ENCODE measurements at places on chromosomes 4 and X.
A peak's percentile ranks its signal among the peaks of the same experiment; 100 is the strongest.

DNA sequence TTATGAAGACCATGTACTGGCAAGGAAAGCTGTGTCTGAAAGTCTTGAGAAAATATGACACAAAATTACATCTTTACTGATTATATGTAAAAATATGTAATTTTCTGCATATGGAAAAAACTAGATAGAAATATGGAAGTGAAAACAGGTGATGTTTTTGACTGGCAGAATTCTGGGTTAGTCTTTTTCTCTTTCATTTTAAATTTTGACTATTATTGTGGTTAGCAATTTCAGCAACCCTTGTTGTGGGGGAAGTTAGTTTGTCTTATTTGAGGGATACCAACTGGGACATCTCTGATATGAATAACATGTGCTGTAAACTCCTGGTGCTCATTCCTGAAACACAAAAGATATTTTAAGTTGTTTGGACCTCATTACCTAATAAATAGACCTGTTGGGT, 49.9 kb upstream of the CPEB2 start:
- no peak for DNase-seq

GRCh38 chrX:110698696-110699095, 96.9 kb downstream of the CHRDL1 start:
- DNase-seq = no peak

DNA sequence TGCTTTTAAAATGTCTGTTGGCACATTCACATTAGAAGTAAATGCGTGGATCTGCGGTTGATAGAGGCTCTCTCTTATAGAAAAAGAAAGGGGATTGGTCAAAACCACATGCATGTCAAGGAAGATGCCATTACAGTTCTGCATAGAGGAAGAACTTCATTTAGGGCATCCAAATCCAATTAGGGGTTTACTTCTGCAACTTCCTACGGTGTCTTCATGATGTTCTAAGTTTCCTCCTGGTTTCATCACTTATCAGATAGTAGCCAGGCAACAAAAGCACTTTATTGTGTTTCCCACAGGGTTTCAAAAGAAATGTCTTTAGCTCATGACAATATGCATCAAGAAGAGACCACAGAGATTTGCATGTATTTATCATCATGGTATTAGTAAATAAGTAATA, 136.0 kb upstream of the HPGD start:
- no peak for DNase-seq

DNA sequence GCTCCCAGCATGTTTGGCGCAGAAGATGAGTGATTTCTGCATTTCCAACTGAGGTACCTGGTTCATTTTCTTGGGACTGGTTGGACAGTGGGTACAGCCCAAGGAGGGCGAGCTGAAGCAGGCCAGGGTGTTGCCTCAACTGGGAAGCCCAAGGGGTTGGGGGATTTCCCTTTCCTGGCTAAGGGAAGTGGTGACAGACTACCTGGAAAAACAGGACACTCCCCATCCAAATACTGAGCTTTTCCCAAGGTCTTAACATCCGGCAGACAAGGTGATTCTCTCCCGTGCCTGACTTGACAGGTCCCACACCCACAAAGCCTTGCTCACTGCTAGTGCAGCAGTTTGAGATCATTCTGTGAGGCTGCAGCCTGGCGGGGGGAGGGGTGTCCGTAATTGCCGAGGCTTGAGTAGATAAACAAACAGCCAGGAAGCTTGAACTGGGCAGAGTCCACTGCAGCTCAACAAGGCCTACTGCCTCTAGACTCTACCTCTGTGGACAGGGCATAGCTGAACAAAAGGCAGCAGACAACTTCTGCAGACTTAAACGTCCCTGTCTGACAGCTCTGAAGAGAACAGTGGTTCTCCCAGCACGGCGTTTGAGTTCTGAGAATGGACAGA, 307.7 kb upstream of the ARSJ start:
- DNase-seq = no peak

- DNase-seq = peak; percentile 44
Measured at GRCh38 chrX:101051549-101052302, at the start of gene TRMT2B. TSS of gene TRMT2B (minus strand) at chrX:101052111. CDS start at chrX:101042289, 9,822 bp downstream.

GRCh38 chr4:12458621-12459020, 1025.5 kb downstream of the RAB28 start:
- no peak for DNase-seq

GRCh38 chrX:267771-268261, 13.4 kb upstream of the PLCXD1 start:
- DNase-seq = no peak

DNA sequence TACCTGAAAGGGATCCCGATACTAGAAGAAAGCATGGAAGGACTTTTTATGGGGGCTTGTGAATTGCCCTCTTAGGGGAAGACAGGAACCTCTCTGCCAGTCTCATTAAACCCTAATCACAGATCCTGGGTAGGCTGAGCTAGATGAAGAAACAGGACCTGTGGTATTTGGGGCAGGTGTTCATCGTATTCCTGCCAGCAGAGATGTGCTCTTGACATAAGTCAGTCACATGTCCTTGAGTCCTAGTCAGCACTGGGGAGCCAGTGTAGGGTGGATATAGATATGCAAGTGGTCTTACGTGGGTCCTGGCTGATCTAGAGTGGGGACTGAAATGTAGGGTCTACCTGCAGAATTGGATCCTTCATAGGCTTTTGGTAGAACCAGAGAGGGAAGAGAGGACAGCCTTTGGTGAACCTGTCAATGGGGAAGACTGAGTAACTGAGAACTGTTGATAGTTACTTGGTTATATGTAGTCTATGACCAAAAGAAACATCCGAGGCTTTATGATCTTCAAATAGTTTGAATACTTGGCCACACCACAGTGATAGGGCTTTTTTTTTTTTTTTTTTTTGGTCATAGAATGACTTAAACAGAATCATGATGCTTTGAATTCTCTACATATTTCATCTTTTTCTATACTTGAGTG, 63.5 kb upstream of the WDR1 start:
- DNase-seq = no peak

DNA sequence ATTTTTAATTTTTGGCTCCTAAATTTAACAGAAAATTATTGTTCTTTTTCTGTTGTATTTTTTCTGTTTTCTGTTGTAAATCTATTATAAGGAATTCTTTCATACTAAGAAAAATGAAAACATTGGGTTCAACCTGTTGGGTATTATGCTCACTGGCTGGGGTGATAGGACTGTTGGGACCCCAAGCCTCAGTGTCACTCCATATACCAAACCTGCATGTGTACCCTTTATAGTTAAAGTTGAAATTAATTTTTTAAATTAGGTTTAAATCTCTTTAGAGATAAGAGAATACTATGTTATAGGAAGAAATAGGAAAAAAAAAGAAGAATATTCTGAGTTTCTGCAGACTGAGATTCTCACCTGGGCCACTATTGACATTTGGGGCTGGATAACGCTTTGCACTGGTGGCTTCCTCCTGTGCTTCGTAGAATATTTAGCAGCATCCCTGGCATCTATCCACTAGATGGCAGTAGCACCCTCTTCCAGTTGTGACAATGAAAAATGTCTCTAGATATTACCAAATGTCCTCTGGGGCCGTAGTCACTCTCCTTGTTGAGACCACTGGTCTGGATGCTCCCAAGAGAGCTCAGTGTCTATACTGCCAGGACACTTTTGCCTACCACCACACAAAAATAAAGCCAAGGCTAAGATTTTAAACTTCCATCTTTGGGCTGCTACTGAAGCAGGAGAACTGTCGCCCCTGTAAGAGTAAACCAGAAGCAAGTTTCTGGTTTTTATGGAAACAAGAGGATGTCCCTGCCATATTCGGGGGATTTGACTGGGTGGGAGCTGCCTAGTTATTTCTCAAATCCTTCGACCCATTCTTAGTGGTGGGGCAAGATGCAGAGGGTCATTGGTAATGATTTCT, 22.4 kb upstream of the CLTRN start:
- DNase-seq = no peak

DNA sequence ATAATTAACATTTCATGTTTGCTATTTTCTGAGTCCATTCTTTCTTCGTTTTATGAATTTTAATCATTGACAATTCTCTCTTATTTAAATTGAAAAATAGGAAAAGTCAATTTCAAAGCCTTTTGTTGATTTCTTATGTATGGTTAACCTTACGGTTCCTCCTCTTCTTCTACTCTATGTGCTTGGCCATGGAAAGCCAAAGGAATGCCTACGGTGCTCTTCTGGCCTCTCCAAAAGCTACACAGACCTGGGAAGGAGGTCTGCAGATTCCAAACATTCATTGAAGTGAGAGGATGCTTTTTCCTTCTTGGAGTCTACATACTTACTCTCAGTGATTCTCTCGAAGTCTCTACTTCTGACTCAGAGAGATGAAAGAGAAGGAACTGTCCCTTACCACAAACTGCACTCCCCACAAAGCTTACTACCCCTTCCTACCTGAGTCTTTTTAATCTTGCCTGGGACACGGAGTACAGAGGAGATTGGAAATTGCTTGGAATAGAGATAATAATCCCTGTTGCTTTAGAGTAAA, 863.1 kb upstream of the FTHL17 start:
- DNase-seq = no peak

- no peak for DNase-seq
Measured at GRCh38 chr4:4532371-4533154, 9.3 kb downstream of the STX18 start.

GRCh38 chr4:57158221-57158620, 48.0 kb upstream of the IGFBP7 start:
- DNase-seq = no peak

- no peak for DNase-seq
Measured at GRCh38 chr4:170306208-170306607, 216.5 kb upstream of the AADAT start.

GRCh38 chrX:34978171-34978570, 35.6 kb downstream of the FAM47B start:
- no peak for DNase-seq

GRCh38 chr4:77800483-77801259, 18.5 kb downstream of the CNOT6L start:
- no peak for DNase-seq

DNA sequence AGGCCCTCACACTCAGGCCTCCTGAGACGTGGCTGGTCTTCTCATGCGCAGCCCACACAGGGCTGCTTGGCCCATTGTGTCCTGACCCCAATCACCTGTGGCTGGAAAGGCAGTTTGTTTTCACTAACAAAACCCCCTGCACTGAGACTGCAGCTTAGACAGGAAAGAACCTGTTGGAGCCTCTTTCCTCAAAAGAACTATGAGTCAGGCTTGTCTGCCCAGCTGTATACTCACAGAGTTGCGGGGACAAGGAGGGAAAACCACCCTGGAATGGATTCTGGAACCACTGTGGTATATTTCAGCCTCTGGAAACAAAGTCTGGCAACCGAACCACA, 5.2 kb upstream of the TMEM156 start:
- DNase-seq = no peak

DNA sequence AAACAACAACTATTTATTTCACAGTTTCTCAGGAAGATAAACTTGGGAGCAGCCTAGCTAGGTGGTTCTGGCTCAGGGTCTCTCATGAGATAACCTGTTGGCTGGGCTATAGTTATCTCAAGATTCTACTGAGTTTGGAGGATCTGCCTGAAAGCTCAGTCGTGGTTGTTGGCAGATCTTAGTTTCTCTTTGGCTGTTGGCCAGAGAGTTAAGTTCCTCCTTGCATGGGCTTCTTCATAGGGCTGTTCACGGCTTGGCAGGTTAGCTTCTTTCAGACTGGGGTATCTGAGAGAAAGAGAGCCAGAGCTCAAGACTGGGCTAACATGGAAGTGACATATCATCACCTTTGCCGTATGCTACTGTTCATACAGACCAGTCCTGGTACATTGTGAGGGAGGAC, 28.7 kb downstream of the SEC24B start:
- DNase-seq = no peak

DNA sequence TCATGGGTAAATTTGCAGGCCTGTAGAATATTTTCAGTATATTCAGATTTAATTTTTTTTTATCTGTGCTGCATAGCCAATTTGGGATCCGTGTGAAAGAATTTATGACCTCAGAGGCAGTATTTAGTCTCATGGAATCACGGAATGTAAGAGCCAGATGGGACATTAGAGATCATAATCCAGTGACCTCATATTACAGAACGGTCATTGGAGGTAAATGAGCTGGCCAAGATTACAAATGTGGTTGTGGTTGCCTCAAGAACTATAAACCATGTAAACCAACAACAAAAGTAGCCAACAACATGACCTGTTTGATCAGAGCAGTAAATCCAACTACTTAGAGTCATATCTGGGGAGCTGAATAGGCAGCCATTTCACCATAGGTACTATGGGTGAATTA, 71.6 kb downstream of the AMOT start:
- no peak for DNase-seq

DNA sequence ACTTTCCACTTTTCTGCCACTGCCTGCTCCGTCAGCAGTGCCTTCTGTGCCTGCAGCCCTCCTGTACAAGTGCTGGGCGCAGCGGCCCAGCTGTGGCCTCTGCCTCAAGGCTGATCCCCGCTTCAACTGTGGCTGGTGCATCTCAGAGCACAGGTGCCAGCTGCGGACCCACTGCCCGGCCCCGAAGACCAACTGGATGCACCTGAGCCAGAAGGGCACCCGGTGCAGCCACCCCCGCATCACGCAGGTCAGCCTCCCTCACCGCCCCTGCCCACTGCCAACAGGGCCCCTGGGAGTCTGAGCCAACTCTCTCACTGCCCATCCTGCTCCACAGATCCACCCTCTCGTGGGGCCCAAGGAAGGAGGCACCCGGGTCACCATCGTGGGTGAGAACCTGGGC, 7.5 kb downstream of the PLXNA3 start:
- no peak for DNase-seq

- DNase-seq = no peak
Measured at GRCh38 chr4:36242629-36243354, 1.5 kb downstream of the ARAP2 start.

DNA sequence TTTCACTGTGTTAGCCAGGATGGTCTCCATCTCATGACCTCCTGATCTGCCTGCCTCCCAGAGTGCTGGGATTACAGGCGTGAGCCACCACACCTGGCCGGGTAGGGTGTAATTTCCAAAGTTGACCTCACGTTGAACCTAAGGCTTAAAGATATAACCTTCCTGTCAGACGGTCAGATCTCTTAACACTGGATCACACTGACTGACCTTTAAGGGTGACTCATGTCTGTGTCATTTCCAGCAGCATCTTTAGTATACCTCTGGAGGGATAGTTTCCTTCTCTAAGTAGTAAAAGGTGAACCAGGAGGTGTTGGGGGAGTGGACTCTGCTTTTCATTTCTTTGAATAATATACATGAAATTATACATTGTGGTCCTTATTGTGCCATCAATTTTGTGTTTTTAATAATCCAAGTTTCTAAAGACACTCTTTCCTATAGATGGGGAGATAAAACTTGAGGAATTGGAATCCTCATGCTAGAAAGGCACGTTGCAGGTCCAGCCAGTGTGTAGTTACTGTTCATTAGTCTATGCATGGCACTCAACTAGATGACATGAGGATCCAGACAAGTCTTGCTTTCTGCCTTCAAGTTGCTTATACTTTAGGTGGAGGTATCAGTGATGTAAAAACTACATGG, 45.7 kb downstream of the ARHGAP10 start:
- DNase-seq = no peak

GRCh38 chr4:118823471-118823870, 12.5 kb downstream of the SEC24D start:
- DNase-seq = no peak

- no peak for DNase-seq
Measured at GRCh38 chr4:86564795-86565194, 29.3 kb upstream of the PTPN13 start.

- DNase-seq = no peak
Measured at GRCh38 chr4:88008122-88008742, 797 bp downstream of the PKD2 start.

Data from activated CD8-positive, alpha-beta memory T cell treated with anti-CD3 and anti-CD28 coated beads for 1 hour (primary cell).